ENCODE measurements at places on chromosomes 7 and 10.

- no peak for DNase-seq
Measured at GRCh38 chr7:158414002-158414401, 173.6 kb downstream of the PTPRN2 start.

DNA sequence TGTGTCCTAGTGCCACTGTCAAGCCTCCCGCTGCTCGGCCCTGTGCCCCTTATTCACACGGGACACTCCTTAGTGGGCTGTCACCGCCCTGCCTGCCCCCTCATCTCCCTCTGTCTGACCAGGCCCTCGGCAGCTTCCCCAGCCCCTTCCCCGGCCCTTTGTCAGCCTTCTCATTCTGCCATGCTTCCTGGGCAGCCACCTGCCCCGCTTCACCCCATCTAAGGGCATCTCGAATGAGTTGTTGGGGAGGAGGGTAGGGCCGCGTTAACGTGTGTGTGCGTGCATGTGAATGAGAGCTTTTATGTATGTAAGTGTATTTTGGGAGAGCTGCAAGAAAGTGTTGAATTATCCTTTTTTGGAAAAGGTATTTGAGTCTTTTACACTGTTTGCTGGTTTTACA is 49.7 kb downstream of the GTF2I start:
- no peak for DNase-seq

DNA sequence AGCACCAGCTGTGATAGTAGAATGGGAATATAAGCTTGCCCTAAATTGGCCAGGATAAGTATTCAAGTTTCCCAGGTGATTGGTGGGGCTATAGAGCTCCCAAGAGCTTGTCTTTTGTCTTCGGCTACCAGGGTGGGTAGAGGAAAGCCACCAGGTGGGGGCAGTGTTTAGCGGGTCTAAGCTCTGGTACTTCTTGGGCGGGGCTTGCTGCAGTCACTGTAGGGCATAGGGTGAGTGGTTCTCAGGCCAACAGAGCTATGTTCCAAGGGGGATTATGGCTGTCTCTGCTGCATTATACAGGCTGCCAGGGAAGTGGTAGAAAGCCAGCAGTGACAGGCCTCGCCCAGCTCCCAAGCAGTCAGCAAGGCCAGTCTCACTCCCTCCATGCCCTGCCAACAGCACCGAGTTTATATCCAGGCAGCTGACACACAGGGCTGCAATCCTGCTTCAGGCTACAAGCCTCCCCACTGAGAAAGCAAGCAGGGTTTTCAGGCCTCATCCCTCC is 110.7 kb downstream of the ZNF467 start:
- peak; percentile 70 for DNase-seq

- DNase-seq = no peak
Measured at GRCh38 chr10:53646525-53646924, 873.9 kb upstream of the MBL2 start.

GRCh38 chr7:70477036-70478010 is 654.6 kb upstream of the GALNT17 start:
- DNase-seq = no peak

DNA sequence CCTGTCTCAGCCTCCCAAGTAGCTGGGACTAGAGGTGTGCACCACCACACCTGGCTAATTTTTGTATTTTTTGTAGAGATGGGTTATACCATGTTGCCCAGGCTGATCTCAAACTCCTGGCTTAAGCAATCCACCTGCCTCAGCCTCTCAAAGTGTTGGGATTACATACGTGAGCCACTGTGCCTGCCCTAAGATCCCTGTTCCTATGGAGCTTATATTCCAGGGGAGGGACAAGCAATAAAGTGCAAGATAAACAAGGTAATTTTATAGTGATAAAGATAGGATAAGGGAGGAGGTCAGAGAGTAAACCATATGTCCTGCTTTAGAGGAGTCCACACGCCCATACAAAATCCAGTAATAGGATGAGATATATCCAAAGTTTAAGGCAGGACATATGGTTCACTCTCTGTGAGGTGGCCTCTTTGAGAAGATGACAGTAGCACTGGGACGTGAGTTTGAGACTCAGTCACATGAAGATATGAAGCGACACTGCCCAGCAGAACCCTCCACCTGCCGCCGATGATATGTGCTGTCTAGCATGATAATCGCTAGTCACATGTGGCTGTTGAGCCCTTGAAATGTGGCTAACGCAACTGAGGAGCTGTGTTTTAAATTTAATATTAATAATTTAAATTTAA is 113.5 kb upstream of the PDCD4 start:
- no peak for DNase-seq

DNA sequence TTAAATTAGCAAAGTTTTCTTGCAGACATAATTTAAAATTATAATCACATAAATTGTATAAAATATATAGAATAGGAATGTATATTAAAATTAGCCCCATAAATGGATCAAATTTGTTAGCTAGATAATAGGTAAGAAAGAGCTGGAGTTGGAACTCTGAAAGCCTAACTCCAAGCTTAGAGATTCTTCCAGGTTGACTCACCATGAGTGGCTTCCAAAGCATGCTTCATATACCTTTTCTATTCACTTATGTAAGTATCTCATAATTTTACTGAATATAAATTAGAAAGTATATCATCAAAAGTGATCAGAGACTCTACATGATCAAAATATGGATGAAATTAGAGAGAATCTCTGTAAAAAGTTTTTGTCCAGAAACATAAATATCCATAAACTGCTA is 320.7 kb upstream of the MAGI2 start:
- no peak for DNase-seq

DNA sequence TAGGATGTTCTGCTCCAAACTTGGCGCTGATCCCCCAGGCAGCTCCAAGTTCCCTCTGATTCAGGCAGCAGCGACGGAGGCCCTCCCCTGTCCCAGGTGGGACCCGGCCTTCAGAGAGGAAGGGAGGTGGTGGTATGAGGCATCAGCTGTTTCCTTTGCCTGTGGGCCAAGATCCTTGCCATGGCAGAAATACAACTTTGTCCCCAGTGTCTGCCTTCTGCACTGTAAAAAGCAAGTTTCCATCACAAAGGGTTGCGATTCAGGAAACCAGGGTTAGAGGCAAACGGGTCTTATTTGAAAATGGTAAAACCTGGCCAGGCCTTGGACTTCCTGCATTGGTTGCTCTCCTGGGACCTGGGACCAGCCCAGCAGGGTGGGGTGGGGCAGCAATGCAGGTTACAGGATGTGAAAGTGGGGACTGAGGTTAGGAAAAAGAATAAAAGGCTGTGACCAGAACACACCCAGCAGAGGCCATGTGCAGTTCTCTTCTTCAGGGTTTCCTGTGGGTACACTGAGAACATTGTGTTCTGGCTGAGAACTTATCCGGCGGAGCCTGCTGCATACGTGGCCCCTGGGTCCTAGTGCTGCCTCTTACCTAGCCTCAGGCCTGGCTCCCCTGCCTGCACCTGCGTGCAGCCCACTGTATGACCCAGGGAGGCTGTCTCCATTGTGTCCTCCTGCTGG is 25.1 kb upstream of the DDIT4 start:
- DNase-seq = no peak

GRCh38 chr7:46710927-46711326 is 789.9 kb upstream of the IGFBP3 start:
- no peak for DNase-seq

DNA sequence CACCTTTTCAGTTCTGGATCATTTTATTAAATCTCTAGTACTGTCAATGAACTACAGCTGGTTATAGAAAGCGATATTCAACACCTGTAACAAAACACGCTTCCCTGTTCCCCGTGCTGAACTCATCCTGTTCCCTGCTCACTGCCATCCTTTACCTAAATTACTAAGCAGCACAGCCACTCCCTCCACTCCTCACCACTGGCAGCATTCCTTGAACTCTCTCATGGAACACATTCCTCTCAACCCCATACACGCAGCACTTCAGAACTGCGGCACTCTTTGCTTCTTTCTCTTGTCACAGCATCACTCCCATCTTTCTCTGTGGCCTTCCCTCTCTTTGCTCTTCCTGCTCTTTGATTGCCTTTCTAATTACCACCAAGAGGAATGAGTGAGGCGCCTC is 27.4 kb downstream of the RELN start:
- no peak for DNase-seq

DNA sequence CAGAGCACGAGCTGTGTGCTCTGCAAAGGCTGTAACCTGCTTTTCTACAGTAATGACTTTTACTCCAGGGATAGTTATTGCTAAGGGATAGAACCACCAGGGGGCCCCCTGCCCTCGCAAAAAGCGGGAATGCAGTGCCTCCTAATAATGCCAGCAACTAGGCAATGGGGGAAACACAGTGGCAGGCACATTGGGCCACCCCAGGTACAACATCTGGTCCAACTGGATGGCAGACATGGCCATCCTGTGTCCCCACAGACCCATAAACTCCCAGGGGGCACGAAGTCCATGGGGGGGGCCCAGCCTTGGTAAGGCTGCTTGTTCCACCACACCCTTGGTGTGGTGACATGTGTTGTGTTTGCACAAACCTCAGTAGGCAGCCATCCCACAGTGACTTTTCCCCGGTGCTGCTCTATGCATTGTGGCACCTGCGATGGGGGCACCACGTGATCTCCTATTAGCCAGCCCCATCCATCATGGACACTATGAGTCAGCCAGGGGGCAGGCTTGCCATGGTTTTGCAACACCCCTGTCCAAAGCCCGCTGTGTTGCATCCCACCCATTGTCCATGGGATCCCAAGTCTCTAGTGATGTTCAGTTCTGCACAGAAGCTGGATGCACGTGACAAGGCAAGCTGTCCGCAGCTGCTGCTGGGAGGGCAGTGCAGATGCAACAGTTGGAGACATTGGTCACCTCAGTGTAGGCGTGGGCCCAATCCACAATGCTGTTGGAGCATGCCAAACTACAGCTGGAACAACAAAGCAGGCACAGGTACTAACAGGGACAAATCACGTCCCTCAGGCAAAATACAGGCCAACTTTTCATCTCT is 84.0 kb downstream of the ANLN start:
- peak; percentile 37 for DNase-seq

GRCh38 chr10:103120546-103120945 is 72.5 kb downstream of the NT5C2 start:
- DNase-seq = no peak

DNA sequence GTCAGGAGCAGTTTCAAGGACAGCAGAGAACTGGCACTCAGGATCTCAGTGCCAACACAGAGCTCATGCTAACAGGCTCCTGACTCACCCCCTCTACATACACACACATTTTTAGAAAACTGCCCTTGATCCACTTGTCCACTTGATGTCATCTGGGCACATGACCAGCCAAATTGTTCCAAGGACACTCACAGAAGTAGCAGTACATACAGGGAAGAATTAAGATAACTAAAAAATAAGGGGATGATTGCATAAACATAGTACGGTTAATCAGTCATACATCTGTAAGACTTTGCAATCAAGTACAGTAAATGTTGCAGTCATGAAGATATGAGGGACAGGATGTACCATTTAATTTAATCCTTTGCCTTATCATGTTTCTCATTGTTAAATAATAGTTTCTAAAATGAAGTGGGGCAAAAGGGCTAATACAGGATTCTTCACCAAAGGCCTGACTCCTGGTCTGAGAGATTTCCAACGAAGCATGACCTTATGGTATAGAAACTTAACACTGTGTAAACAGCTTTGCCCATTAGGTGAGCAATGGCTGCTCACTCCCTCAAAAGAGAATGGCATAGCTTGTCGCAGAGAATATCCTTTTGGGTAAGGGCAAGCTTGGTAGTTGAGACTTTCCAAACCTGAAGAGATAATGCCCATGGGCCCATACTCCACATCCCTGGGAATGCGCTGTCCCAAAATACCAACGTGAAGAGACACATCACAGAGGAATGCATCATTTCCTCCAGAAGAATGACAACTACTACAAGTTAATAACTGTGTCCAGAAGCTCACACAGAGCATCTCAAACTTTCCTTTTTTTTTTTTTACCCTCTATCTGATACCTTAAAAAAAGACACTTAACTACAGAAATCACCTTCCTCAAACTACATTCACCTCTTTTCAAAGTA is 94.1 kb downstream of the ARMH3 start:
- DNase-seq = peak; percentile 24

DNA sequence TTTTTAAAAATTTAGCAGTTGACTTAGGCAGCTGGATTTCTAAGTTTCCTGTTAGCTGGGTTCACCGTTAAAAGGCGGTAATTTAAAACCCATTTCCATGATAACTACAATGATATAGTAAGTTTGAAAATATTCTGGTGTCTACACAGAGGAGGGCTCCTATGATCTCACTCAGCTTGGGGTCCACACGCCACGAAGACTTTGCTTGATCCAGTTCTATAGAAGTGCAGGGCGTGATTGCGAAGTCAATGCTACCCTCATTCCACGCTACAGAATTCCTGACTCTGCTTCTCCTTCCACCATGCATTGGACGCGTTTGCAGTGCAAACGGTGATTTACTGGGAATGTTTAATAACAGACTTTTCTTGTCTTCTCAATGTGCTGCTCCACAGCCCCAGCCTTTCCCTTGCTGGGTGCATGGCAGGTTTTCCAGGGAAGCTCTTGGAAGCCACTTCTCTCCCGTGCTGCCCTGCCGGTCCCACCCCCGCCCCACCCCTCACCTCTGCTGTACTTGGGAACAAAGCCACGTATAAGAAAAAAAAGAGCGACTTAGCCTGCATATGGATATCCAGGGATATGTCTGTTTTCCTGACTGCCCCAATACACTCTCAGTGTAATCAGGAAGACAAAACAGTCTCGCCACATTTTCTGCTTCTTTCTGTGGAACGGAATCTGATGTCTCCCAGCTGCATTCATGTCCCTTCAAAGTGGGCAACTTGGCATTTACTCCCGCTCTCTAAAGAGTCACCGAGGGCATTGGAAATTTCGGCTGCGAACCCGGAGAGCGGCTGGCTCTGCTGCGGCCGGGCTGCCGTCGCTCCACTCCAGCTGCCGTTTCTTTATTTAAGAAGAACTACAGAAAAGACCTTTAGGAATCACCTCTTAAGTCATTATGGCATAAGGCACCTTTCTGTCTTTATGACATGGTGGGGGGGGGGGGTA is 434.4 kb upstream of the MGMT start:
- no peak for DNase-seq

DNA sequence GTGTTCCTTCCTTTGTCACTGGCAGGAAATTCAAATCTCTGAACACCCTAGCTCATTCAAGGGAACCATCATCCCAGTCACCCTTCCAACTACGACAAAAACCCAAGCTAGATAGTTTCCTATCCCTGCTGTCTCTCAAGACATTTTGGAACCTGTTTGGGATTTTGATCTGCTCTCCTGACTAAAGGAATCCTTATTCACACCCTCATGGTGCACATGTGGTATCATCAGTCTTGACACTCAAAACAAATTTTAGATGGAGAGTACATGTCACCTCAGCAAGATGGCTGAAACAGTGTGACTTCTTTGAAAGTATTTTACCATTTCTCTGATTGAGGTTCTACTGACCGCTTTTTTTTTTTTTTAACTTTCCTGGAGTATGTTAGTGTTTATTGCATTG is 234.3 kb upstream of the TMEM229A start:
- DNase-seq = no peak

All from inflammatory macrophage (primary cell).